ENCODE measurements at places on chromosomes 16 and 17.

DNA sequence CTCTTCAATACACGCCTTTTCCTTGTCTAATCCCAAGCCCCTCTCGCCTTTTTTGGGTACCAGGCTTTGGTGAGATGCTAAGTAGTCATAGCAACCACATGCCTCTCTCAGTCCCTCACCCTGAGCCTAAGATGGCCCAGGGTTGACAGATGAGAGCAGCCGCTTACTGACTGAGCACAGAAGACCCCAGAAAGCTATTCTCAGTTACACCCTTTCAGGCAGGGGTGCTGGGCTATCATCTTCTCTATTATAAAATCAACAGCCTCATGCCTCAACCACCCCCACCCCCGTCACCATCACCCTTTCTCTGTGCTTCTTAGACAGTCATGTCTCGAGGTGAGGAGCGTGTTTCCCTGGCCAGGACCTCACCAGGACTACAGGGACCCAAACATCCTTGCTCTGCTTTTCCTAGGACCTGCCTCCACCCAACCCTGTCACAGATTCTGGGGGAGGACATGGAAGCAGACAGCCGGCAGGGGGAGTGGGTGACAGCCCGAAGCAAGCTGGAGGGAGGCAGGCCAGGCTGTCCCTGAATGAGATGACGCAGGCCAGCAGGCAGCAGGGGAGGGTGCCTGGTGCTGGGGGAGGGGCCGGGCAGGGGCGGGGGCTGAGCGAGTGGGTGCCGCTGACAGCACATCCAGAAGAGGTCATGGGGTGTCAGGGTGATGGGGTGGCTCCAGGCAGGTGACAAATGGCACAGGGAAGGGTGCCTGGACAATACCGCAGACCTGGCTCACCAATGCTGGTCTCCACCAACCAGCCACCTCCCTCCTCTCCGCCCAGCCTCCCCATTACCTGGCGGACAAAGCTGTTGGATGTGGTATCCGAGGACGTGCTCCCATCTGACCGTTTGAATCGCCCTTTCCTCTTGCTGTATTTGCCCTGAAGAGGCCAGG is 3.1 kb downstream of the CACNB1 start:
- peaks cover 6% of the 10 kb centered on the region for H3K36me3 ChIP-seq
- H3K27me3 ChIP-seq, result no peaks in the 10 kb centered on the region
- H3K27ac ChIP-seq, result no peak overlapping the region
- no peak overlapping the region for H3K4me3 ChIP-seq
- DNase-seq, result peak; percentile 33

DNA sequence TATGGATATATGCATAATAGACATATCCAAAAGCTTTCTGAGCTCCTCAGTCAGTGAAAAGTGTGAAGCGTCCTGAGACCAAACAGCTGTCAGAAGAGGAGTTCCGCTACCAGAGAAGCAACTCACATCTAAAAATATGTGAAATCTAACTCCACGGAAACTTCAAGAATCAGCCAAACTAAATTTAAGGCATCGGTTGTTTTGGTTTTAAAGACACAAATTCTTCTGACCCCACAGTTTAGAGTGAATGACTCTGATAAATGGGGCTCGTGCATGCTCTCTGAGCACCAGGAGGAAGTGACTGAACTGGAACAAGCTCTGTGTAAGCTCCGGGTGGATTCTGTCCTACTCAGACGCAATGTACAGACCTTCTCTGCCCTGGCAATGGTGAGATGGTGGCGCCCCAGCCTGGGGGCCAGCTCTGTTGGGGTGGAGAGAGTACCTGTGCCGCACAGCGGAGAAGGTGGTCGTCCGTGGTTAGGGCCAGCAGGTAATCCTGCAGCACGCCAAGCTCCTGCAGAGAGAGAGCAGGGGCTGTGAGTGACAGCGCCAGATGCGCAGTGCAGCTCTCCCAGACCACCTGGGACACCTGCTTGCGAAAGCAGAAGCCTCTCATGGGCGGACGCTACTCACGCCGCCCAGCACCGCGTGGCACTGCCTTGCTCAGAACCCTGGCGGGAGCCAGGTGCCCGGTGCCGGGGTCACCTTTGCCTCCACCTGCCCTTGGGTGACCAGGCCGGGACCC is 44.4 kb upstream of the ATP2A3 start:
- no peaks in the 10 kb centered on the region for H3K27me3 ChIP-seq
- H3K4me1 ChIP-seq, result peaks cover 3% of the 10 kb centered on the region
- no peak overlapping the region for H3K4me3 ChIP-seq

DNA sequence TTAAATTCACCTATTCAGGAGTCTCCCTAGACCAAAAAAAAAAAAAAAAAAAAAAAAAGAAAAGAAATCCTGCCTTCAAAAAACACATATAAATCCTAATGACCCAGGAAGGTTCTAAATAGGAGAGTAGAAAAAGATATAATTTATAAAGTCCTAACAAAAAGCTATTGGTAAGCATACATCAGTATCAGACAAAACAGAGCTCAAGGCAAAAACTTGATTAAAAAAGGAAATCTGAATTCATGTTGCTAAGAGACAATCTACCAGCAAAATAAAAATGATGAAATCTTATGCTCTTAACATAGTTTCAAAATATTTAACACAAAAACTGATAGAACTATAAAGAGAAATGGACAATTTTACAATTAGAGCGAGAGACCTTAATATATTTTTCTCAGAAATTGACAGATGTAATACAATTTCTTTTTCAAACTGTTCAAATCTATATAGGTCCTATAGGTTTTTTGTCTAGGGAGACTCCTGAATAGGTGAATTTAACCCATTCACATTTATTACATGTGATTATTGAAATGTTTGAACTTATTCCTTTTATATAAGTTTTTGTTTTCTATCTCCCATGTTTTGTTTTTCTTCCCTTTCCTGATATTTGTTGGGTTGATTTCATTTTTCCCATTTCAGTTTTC is 57.0 kb downstream of the NT5M start:
- no peaks in the 10 kb centered on the region for H3K36me3 ChIP-seq
- H3K4me1 ChIP-seq, result no peaks in the 10 kb centered on the region

GRCh38 chr16:85681255-85681654 is 7.5 kb downstream of the GINS2 start:
- H3K36me3 ChIP-seq, result peaks cover 19% of the 10 kb centered on the region
- no peaks in the 10 kb centered on the region for H3K27me3 ChIP-seq
- no peaks in the 10 kb centered on the region for H3K4me1 ChIP-seq
- no peak overlapping the region for H3K27ac ChIP-seq
- H3K4me3 ChIP-seq, result no peak overlapping the region

GRCh38 chr16:55116165-55116920 is 185.7 kb downstream of the IRX5 start:
- no peaks in the 10 kb centered on the region for H3K27me3 ChIP-seq
- H3K4me1 ChIP-seq, result no peaks in the 10 kb centered on the region
- DNase-seq, result no peak
- no peaks in the 10 kb centered on the region for H3K36me3 ChIP-seq

GRCh38 chr17:83201206-83202001 is 122.0 kb downstream of the METRNL start:
- no peaks in the 10 kb centered on the region for H3K36me3 ChIP-seq
- H3K4me3 ChIP-seq, result no peak overlapping the region
- DNase-seq, result no peak
- H3K27me3 ChIP-seq, result no peaks in the 10 kb centered on the region
- no peak overlapping the region for H3K27ac ChIP-seq

GRCh38 chr17:62188713-62189112 is 123.6 kb upstream of the MED13 start:
- H3K36me3 ChIP-seq, result no peaks in the 10 kb centered on the region
- no peak overlapping the region for H3K4me3 ChIP-seq
- no peaks in the 10 kb centered on the region for H3K27me3 ChIP-seq
- no peak overlapping the region for H3K27ac ChIP-seq
- no peaks in the 10 kb centered on the region for H3K4me1 ChIP-seq

DNA sequence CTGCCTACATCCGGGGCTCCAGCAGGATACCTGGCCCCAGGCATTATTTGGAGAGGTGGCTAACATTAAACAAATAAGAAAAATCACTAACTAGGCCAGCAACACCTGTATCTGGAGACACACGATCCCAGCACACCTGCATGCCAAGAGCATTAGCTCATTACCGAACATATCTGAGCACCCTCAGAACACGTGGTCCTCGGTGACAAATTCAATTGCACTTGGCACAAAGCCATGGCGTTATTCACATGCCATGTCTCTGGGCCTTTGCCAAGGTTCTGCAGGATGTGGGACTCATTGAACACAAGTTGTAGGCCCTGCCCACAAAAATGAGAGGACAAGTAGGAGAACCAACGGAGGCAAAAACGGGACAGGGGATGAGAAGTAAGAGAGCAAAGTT is 552.3 kb downstream of the TOX3 start:
- H3K4me1 ChIP-seq, result no peaks in the 10 kb centered on the region
- H3K27ac ChIP-seq, result no peak overlapping the region
- DNase-seq, result peak; percentile 65

GRCh38 chr16:180681-181564 is 664 bp downstream of the HBQ1 start:
- H3K4me1 ChIP-seq, result peaks cover 11% of the 10 kb centered on the region
- H3K36me3 ChIP-seq, result peaks cover 21% of the 10 kb centered on the region
- DNase-seq, result peak; percentile 79

DNA sequence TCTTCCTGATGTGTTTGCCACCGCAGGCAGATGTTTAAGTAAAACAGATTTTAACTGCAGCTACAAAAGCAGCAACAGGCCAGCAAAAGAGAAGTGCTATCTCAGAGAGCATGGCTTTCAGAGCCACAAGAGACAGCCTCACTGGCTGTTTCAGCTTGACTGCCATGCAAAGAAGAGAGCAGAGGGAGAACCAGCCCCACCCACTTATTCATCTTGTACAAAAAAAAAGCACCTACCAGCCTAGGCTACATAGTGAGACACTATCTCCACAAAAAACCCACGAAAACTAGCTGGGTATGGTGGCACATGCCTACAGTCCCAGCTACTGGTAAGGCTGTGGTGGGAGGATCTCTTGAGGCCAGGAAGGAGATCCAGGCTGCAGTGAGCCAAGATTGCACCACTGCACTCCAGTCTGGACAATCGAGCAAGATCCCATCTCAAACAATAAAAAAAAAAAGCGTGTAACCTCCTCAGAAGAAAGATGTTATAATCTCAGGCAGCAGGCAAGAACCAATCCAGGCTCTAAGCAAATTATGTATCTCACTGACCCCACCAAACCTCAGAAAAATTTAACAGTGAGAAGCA is 30.0 kb downstream of the STH start:
- no peak for DNase-seq
- no peak overlapping the region for H3K4me3 ChIP-seq
- no peaks in the 10 kb centered on the region for H3K4me1 ChIP-seq
- H3K27me3 ChIP-seq, result no peaks in the 10 kb centered on the region
- peaks cover 57% of the 10 kb centered on the region for H3K36me3 ChIP-seq

DNA sequence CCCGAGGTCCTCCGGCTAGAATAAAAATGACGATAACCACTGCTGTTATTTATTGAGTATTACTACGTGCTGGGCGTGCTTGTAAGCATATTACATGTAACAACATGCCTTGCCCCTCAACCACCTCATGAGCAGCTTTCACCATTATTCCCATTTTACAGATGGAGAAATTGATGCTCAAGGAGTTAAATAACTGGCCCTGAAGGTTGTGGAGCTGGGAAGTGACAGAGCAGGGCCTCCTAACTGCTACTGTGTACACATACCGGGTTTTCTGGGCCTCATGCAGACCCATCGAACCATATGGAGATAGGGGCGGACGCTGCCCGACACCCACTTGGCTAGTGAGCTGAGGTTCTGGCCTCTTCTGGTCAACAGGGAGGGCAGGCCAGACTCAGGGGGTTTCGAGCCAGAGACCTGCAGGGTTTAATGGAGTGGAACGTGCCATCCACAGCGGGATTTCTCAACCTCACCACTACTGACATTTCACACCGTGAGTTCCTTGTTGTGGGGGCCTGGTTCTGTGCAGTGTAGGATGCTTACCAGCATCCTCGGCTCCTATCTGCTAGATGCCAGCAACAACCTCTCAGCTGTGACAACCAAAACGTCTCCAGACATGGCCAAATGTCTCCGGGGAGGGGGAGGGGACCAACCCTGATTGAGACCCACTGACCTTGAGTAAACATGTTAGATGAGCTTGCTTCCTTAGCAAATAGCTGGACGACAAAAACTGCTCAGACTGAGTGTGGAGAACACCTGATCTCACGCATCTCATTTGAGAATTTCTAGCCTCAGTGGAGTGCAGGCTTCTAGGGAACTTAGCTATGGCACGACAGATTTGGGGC is 432.0 kb downstream of the SLC39A11 start:
- H3K4me3 ChIP-seq, result no peak overlapping the region
- H3K4me1 ChIP-seq, result peaks cover 10% of the 10 kb centered on the region

DNA sequence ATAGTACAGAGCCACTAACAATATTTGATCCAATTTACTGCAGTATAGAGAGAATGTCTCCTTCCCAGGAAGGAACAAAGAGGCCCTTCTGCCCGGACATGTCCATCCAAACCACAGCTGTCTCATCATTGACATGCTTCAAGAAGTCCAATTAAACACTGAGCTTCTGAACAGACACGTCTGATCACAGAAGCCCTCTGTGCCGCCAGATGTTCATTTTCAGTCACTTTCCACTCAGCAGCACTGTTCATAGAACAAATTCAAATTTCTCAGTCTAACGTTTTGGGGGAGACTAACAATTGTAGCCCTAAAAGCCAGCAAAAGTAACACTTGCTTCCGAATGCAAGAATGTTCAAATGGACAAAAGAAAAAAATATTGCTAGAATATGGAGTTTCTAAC is 15.3 kb downstream of the ZC3H7A start:
- peaks cover 12% of the 10 kb centered on the region for H3K4me1 ChIP-seq
- peaks cover 9% of the 10 kb centered on the region for H3K36me3 ChIP-seq
- no peaks in the 10 kb centered on the region for H3K27me3 ChIP-seq
- no peak overlapping the region for H3K4me3 ChIP-seq

GRCh38 chr16:2784358-2785100 is 2.8 kb downstream of the PRSS33 start:
- H3K27ac ChIP-seq, result no peak overlapping the region
- no peaks in the 10 kb centered on the region for H3K27me3 ChIP-seq
- no peaks in the 10 kb centered on the region for H3K4me1 ChIP-seq
- H3K36me3 ChIP-seq, result no peaks in the 10 kb centered on the region
- H3K4me3 ChIP-seq, result no peak overlapping the region
- no peak for DNase-seq
